Activated CD4-positive, alpha-beta T cell treated with anti-CD3 and anti-CD28 coated beads, Interleukin-2, amount 10 ng/mL, durations not matched to agents 7 days and 5 days (primary cell): ENCODE measurements at places on chromosomes 12 and 14. TPM values are rescaled to one million over a fixed set of nuclear protein-coding genes. Genes with fewer than 3 reads are reported as not detected.

- H3K27ac ChIP-seq: no peak overlapping the region
- H3K27me3 ChIP-seq: no peaks in the 10 kb centered on the region
- no peaks in the 10 kb centered on the region for H3K36me3 ChIP-seq
- no peaks in the 10 kb centered on the region for H3K4me1 ChIP-seq
- H3K4me3 ChIP-seq: no peak overlapping the region
- DNase-seq: no peak
These were observed 990.2 kb upstream of the ATXN7L3B start for GRCh38 chr12:73547421-73547820.

DNA sequence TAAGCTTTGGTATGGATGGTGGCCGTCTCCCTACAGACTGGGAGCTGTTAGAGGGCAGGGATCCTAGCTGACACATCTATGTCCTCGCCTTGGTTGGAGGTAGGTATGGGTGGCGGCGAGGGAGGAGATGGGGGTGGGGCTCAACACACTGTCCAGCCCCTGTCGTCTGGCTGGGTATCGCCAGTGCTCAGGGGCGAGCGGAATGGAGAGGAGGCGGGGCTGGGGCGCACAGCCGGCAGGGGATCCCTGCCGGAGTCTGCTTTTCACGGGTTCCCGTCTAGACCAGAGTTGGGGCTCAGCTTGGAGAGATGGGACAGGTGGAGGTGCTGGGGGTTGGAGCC, 16.1 kb downstream of the TAMALIN start:
- peaks cover 46% of the 10 kb centered on the region for H3K4me1 ChIP-seq
- DNase-seq: no peak
- no peaks in the 10 kb centered on the region for H3K36me3 ChIP-seq
- H3K27ac ChIP-seq: peak overlapping the region; percentile 82
- H3K4me3 ChIP-seq: peak overlapping the region; percentile 84

- H3K27me3 ChIP-seq: no peaks in the 10 kb centered on the region
- H3K4me3 ChIP-seq: no peak overlapping the region
- no peak for DNase-seq
- no peaks in the 10 kb centered on the region for H3K4me1 ChIP-seq
These were observed 212.8 kb upstream of the NOVA1 start for GRCh38 chr14:26810631-26811030.

WDR89 gene
- 20.7 TPM for total RNA-seq

DNA sequence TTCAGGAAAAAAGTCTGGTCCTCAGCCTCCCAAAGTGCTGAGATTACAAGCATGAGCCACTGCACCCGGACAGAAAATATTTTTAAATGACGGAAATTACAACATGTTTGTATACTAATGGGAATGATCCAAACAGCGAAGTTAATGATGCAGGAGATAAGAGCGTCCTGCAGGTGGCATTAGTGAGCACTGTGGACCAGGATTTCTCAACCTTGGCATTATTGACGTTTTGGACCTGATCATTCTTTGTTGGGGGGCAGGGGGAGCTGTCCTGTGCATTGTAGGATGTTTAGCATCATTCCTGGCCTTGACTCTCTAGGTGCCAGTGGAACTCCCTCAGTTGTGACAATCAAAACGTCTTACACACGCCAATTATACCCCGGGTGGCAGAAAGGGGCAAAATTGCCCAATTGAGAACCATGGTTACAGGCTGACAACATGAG, 34.1 kb downstream of the SCFD1 start:
- peak; percentile 28 for DNase-seq
- no peak overlapping the region for H3K27ac ChIP-seq
- H3K27me3 ChIP-seq: no peaks in the 10 kb centered on the region
- H3K36me3 ChIP-seq: peaks cover 24% of the 10 kb centered on the region
- no peaks in the 10 kb centered on the region for H3K4me1 ChIP-seq

GRCh38 chr12:94133964-94134795, 14.2 kb upstream of the PLXNC1 start:
- H3K27ac ChIP-seq: no peak overlapping the region
- peaks cover 10% of the 10 kb centered on the region for H3K4me1 ChIP-seq
- no peak overlapping the region for H3K4me3 ChIP-seq
- DNase-seq: peak; percentile 57
- H3K27me3 ChIP-seq: peaks cover 11% of the 10 kb centered on the region
- H3K36me3 ChIP-seq: peaks cover 4% of the 10 kb centered on the region

DNA sequence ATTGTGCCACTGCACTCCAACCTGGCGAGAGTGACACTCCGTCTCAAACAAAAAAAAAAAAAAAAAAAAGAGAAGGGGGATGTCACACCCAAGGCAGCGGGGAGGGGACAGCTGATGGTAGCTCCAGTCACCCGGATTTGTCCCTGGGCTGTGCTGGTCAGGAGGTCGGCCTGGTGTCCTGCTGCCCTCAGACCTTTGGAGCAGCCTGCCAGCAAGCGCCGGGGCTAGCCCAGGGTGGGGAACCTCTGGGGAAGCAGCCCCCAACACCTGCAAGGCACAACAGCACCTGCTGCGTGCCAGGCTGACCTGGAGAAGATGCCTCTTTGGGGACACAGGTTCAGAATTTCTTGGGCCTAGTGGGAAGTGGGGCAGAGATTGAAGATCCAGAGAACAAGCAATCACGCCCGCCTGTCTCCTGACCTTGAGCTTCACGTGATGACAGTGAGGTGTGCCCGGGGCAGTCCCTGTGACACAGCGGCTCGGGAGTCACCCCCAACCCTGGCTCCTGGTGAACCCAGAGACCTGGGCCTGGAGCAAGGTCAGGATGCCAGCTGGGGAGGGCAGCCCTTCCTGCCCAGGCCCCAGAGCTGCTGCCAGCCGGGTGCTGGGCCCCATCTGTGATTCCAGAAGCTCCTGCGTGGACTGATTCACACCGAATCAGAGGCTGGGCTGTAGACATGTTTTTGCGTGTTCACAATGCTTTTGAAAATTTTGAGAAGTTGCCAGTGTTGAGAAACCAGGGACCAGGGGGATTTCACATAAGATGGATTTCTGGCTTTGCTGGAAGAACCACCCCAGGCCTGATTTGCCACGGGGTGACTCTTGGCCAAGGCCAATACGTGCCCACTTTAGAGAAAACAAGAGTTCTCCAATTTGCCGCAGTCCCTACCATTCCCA, 66.4 kb downstream of the RFLNA start:
- peaks cover 19% of the 10 kb centered on the region for H3K36me3 ChIP-seq
- H3K27me3 ChIP-seq: no peaks in the 10 kb centered on the region
- H3K27ac ChIP-seq: peak overlapping the region; percentile 25
- DNase-seq: no peak
- H3K4me1 ChIP-seq: no peaks in the 10 kb centered on the region

- H3K4me1 ChIP-seq: no peaks in the 10 kb centered on the region
- H3K27me3 ChIP-seq: no peaks in the 10 kb centered on the region
- H3K36me3 ChIP-seq: no peaks in the 10 kb centered on the region
- H3K4me3 ChIP-seq: no peak overlapping the region
- H3K27ac ChIP-seq: no peak overlapping the region
These were observed 26.8 kb downstream of the ANKS1B start for GRCh38 chr12:99957866-99958466.

GRCh38 chr12:77429426-77429825, 364.1 kb upstream of the E2F7 start:
- no peaks in the 10 kb centered on the region for H3K36me3 ChIP-seq
- H3K4me1 ChIP-seq: no peaks in the 10 kb centered on the region
- no peak overlapping the region for H3K4me3 ChIP-seq
- H3K27ac ChIP-seq: no peak overlapping the region

OR11H6 gene
- not detected for total RNA-seq

DNA sequence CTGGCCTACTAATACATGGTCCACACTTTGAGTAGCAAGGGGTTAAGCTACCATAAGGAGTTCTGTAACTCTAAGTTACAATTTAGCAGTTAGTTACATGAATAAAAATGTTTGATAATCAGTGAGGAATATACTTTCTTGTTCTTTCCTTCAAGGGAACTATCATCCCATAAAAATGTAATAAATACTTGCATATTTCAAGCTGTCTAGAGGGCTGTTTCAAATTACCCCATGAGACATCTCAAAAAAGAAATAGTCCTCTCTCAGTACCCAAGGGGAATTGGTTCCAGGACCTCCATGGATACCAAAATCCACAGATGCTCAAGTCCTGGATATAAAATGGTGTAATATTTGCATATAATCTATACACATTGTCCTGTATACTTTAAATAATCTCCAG, 48.7 kb upstream of the GNG2 start:
- DNase-seq: no peak
- no peak overlapping the region for H3K4me3 ChIP-seq
- no peak overlapping the region for H3K27ac ChIP-seq
- peaks cover 2% of the 10 kb centered on the region for H3K27me3 ChIP-seq
- no peaks in the 10 kb centered on the region for H3K4me1 ChIP-seq

DNA sequence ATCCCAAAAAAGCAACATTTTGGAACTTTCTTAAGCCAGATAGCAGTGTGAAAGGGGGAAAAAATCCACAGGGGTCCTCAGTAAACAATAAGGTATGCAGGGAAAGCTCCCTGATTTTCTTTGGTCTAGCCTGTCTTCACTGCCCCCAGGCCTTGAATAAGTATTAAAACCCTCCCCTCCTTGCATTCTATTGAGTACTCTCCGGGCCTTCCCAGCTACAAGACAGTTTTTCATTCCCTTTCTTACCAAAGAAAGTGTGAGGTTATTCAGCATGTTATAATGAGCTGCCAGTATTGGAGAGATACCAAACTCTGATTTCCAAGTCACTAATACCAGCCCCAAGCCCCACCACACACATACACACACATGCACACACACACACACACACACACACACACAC, 59.8 kb upstream of the KIF21A start:
- H3K27me3 ChIP-seq: no peaks in the 10 kb centered on the region
- no peak overlapping the region for H3K27ac ChIP-seq
- no peaks in the 10 kb centered on the region for H3K36me3 ChIP-seq
- no peak overlapping the region for H3K4me3 ChIP-seq

MMP19 gene
- not detected for total RNA-seq
